ENCODE measurements at places on chromosomes 11 and 22. TPM values are rescaled to one million over a fixed set of nuclear protein-coding genes. Genes with fewer than 3 reads are reported as not detected.

- H3K27ac ChIP-seq: no peak overlapping the region
- peaks cover 3% of the 10 kb centered on the region for H3K36me3 ChIP-seq
- H3K27me3 ChIP-seq: peaks cover 8% of the 10 kb centered on the region
- peaks cover 89% of the 10 kb centered on the region for H3K4me1 ChIP-seq
Measured at GRCh38 chr11:94148189-94148588, 19.5 kb downstream of the PANX1 start.

DNA sequence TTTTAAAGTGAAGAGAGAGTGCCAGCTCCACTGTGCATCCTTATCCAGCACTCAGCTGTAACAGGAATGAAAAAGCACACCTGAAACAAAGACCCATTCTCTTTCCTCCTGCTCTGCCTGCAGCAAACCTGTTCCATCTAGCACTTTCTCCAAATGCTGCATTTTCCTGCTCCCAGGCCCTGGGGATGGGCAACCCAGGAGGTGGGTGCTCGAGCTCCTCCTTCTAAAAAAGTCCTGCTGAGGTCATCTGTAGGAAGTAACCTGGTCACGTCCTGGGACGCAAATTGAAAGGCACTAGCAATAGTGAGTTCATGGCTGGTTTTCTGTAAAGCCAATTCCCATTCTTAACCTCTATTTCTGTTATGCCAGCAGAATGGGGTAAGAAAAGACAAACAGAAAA lies 173.7 kb downstream of the MAML2 start:
- H3K36me3 ChIP-seq: peaks cover 4% of the 10 kb centered on the region
- no peak for DNase-seq
- no peak overlapping the region for H3K27ac ChIP-seq

GRCh38 chr22:31155422-31155821 lies 4.6 kb upstream of the RNF185 start:
- H3K27me3 ChIP-seq: peaks cover 9% of the 10 kb centered on the region
- H3K27ac ChIP-seq: no peak overlapping the region

GRCh38 chr22:26972286-26972685 lies 314.9 kb downstream of the MIAT start:
- H3K36me3 ChIP-seq: no peaks in the 10 kb centered on the region
- no peak for DNase-seq
- H3K4me1 ChIP-seq: no peaks in the 10 kb centered on the region
- no peak overlapping the region for H3K4me3 ChIP-seq

DNA sequence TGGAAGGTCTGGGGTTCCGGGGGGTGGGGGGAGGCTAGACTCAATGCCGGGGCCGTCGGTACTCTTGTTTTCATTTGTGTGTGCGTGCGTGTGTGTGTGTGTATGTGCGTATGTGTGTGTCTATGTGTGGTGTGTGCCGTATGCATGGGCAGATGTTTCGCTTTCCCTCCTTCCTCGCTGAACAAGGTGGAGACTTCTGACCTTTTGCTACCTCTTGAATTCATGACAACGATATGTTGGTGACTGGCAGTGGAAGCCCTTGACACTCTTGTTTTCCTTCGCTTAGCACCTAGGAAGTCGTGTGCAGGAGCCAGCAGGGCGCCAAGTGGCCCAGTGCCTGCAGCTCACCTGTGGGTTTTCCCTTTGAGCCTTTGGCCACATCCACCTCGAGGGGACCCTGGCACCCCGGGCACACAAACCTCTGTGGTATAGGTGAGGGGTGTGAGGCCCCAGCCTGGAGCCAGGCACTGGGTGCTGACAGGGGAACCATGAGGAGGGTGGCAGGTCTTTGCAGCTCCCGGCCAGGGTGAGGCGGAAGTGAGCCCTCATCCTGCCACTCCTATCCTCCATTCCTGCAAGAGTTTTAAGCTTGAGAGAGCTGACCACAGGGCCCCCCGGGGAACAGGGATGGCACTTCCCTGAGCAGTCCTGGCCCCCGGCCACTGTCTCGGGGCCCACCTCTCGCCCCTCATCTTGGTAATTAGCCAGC lies 19.3 kb upstream of the TMEM191C start:
- peak overlapping the region; percentile 71 for H3K27ac ChIP-seq
- H3K36me3 ChIP-seq: no peaks in the 10 kb centered on the region
- no peak overlapping the region for H3K4me3 ChIP-seq
- DNase-seq: no peak

DNA sequence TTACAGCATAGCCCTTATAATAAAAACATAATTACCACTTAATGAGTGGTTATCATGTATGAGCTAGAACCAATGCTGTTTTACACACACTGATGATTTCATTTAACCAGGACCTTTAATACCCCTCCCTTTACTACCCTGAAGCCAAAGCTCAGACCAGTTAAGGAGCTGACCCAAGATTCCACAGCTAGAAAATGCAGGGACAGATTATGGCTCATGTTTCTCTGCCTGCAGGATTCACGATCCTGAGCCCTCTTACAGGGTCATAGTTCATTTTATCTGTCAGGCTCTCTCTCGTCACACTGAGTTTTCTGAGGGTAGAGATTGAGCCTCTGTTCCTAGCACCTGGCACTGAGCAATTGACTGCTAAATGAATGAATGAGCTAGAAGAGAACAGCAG lies 27.4 kb downstream of the TUB start:
- H3K27me3 ChIP-seq: no peaks in the 10 kb centered on the region
- DNase-seq: no peak
- no peak overlapping the region for H3K27ac ChIP-seq
- H3K36me3 ChIP-seq: no peaks in the 10 kb centered on the region
- no peak overlapping the region for H3K4me3 ChIP-seq
- H3K4me1 ChIP-seq: no peaks in the 10 kb centered on the region

GRCh38 chr22:20875296-20875695 lies 16.5 kb downstream of the SNAP29 start:
- peaks cover 5% of the 10 kb centered on the region for H3K27me3 ChIP-seq
- no peak overlapping the region for H3K4me3 ChIP-seq
- peaks cover 3% of the 10 kb centered on the region for H3K36me3 ChIP-seq
- no peak for DNase-seq

DNA sequence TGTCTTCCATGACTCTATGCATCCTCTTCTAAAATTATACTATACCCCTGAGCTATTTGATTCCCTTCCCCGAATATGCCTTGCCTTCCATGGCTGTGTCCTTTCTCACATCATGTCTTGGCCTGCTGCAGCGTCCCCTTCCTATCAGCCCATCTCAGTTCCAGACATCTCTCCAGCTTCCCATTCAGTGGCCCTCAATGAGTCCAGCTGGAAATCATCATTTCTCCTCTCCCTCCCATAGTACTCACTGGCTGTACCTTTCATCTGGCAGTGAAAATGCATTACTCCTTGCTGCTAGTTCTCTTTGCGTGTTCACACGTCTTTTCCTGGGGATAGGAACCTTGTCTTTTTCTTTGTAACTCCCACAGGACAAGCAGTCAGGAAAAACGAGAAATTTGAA lies 486.8 kb downstream of the NTM start:
- no peak for DNase-seq
- no peaks in the 10 kb centered on the region for H3K4me1 ChIP-seq
- H3K27me3 ChIP-seq: peaks cover 2% of the 10 kb centered on the region
- no peaks in the 10 kb centered on the region for H3K36me3 ChIP-seq
- no peak overlapping the region for H3K27ac ChIP-seq
- no peak overlapping the region for H3K4me3 ChIP-seq

DNA sequence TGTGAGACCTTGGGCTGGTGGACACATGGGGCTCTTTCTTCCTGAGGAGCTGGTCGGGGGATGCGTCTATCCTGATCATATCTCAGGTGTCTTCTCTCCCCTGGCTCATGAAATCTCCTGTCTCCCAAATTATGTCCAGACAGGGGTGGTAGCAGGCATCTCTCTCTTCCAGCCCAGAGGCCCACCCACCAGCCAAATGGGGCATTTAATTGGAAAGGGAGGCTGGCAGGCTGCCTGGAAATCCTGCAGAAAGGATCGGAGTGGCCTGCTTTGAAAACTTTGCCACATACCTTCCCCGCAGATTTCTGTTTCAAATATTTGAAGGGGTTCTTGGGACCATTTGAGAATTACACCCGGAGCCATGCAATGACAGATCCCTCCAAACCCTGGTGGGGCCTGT lies 37.4 kb downstream of the SMIM38 start:
- no peaks in the 10 kb centered on the region for H3K4me1 ChIP-seq
- H3K27me3 ChIP-seq: peaks cover 7% of the 10 kb centered on the region
- no peak for DNase-seq
- H3K27ac ChIP-seq: no peak overlapping the region

DNA sequence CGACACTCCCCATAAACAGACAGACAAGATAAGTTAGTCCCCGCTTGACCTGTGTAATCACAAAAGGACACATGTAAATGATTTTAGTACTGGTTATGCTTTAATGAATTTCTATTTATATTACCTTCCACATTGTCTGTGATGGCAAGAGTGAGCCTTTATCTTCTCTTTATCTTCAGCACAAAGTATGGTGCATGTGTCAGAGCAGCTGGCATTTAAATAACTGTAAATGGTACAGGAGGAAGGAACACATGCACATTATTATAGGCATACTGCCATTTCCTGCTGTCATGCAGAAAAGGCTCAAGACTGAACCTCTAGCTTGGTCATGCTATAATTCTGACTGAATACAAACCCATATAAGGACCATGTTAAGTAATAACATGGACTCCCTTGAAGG lies 1342.7 kb upstream of the TENM4 start:
- H3K27me3 ChIP-seq: no peaks in the 10 kb centered on the region
- no peaks in the 10 kb centered on the region for H3K4me1 ChIP-seq
- no peak overlapping the region for H3K27ac ChIP-seq
- H3K36me3 ChIP-seq: no peaks in the 10 kb centered on the region
- no peak overlapping the region for H3K4me3 ChIP-seq

DNA sequence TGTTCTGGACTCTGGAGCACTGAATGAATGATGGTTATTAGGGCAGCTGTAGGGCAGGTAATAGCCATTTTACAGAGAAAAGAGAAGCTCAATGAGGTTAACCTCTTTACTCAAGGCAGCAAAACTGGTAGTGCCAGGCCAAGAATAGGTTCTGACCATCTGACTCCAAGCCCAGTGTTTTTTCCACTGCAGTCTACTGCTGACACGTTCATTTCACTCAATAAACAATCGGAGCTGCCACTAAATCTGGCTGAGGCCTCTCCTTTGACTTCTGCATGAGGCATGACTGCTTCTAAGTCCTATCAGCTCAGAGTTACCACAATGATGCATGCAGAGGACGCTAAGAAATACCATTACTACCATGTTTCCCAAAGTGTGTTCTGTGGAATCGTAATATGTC lies 117.6 kb downstream of the ARL14EP start:
- H3K27me3 ChIP-seq: no peaks in the 10 kb centered on the region
- no peak overlapping the region for H3K4me3 ChIP-seq
- no peaks in the 10 kb centered on the region for H3K36me3 ChIP-seq

DNA sequence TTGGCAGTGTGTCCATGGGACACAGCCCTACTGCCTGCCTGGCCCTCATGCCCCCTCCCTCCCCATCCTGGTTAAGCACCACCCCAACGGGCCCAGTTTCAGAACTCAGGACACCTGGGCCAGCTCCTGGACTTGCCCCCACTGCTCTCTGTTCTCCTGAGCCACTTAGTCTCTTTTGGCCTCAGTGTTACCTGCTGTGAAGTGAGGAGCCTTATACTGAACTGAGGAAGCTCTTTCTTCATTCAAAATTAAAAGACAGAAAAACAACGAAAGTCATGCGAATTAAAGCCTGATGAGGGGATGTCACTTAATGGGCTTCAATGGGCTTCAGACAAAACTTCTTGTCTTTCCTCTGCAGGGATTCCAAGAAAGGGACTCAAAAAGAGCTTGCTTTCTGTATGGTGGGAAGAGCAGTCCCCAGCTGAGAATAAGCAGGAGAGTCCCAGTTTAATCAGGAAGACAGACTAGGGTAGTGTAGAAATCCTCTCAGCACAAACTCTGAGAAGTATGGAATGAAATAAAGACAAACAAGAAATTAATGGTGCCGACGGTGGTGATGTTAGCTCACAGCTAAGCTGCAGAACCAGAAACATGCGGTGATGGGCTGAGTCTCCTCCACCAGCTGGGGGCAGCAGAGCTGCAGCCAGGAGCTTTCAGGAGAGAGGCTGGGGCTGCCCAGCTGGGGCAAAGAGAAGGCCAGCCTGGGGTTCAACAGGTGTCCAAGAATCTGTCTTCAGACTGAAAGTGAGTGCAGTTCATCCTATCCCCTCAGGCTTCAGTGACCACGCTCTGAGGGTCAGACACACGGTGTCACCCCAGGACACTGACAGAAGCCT lies 101.0 kb downstream of the GGTLC2 start:
- peak overlapping the region; percentile 49 for H3K4me3 ChIP-seq
- peaks cover 6% of the 10 kb centered on the region for H3K27me3 ChIP-seq
- peak overlapping the region; percentile 57 for H3K27ac ChIP-seq
- no peaks in the 10 kb centered on the region for H3K36me3 ChIP-seq
- peak; percentile 59 for DNase-seq

GRCh38 chr11:124880290-124880611 lies 15.0 kb downstream of the ROBO3 start:
- H3K36me3 ChIP-seq: no peaks in the 10 kb centered on the region
- H3K27me3 ChIP-seq: peaks cover 4% of the 10 kb centered on the region
- no peak overlapping the region for H3K4me3 ChIP-seq
- no peak overlapping the region for H3K27ac ChIP-seq

GRCh38 chr11:131602431-131602830 lies 232.0 kb downstream of the NTM start:
- H3K36me3 ChIP-seq: no peaks in the 10 kb centered on the region
- no peaks in the 10 kb centered on the region for H3K27me3 ChIP-seq
- no peak overlapping the region for H3K27ac ChIP-seq

DNA sequence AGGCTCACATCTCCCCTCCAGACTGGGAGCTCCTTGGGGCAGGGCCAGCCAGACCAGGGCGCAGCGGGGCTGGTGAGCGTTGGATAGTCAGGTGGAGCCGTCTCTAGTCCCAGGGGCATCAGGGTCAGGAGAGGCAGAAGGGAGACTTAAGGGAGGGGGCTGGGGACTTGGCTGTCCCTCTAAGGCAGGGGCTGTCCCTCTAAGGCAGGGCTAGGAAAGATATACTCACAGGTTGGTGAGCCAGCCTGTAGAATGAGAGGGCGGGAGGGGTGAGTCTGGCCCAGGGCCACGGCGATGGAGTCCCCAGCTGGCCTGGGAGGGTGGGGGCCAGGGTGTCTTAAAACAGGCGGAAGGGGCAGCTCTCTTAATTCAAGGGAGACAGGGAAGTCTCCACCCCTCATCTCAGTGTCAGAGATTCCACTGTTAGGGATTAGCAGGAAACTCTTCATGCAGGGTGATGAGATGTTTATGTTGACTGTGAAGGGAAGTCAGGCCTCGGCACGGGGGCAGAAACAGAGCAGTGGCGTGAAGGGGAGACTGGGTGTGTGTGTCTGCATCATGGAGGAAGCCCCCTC lies 11.3 kb downstream of the P2RY2 start:
- no peaks in the 10 kb centered on the region for H3K36me3 ChIP-seq
- H3K4me1 ChIP-seq: no peaks in the 10 kb centered on the region
- H3K4me3 ChIP-seq: no peak overlapping the region

The CDCA5 gene
- polyA plus RNA-seq: 1.8 TPM

The APOA5 gene
- not detected for polyA plus RNA-seq

The OR4C5 gene
- not detected for polyA plus RNA-seq

The OR51I1 gene
- not detected for polyA plus RNA-seq

The PANX2 gene
- not detected for polyA plus RNA-seq

The ENTHD1 gene
- not detected for polyA plus RNA-seq

The CHRDL2 gene
- polyA plus RNA-seq: not detected

The RAG2 gene
- not detected for polyA plus RNA-seq

The MS4A3 gene
- polyA plus RNA-seq: 0.71 TPM

The AQP11 gene
- polyA plus RNA-seq: 0.78 TPM

The SCUBE1 gene
- polyA plus RNA-seq: not detected

The CCDC73 gene
- not detected for polyA plus RNA-seq

All from immature natural killer cell (primary cell).